ENCODE measurements at places on chromosomes 13 and 19.

DNA sequence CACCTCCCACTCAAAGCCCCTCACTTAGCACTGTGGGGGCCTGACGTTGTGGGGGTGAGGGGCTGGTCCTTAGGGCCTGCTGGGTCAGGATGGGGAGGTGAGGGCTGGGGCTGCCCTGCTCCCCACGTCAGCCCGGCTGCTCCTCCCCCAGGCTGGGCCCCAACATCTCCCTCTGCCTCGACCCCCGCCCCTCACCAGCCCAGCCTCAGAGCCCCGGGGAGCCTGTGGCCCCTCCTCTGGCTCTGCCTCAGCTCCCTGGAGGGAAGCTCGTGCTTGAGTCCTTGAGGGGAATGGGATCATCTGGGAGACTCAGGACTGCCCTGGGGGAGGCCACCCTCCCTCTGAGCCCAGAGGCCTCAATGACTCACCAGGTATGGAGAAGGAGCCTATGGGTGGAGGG lies 6.8 kb downstream of the LILRA4 start:
- DNase-seq: no peak

DNA sequence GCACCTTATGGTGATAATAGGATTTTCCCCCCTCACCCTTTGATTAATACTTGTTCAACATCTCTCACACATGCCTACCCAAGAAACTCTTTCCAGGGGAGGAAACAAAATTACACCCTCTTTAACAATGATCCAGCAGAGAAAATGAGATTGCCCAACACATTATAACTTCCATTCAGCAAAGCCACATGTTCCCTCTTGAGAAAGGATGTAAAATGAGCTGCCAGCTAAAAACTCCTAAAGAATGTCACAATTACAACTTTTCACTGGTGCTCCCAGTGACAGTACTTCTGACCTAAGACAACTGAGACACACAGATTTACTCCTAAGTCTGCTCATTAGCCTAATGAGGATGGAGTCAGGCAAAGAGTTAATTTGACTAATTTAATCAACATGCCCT lies 621.4 kb downstream of the DIAPH3 start:
- DNase-seq: no peak

- DNase-seq: no peak
Observed at GRCh38 chr13:40047322-40047771, 391.9 kb downstream of the COG6 start.

DNA sequence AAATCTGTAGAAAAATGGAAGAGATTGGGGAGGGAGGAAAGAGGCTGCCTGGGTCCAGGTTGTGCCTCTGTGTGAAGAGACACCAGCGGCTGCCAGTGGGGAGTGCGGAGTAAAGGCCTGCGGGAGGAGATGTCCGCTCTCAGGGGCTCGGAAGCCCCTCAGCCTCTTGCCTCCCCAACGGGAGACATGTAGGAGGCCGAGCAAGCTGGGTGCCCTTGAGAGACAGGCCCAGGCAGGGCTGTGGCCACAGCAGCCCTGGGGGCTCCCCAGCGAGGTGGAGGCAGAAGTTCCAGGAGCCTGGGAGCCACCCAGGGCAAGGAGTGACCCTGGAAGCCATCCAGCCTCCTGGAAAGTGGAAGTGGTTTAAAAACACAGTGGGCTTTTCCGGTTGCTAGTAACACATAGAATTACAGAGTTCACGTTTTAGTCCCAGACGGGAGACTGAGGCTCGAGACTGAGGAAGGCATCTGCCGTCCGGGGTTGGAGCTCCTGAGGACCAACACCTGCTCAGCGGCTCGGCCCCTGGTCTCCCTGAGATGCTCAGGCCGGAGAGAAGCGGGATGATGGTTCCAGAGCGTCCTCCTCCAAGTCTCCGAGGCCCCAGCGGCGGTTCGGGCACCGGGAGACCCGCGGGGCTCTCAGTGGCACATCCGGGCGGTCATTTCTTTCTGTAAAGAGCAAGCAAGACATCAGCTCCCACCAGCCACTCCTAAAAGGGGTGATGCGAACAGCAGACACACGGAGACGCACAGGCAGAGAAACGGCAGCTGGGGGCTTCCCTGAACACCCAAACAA lies 21.9 kb upstream of the MKNK2 start:
- DNase-seq: no peak

DNA sequence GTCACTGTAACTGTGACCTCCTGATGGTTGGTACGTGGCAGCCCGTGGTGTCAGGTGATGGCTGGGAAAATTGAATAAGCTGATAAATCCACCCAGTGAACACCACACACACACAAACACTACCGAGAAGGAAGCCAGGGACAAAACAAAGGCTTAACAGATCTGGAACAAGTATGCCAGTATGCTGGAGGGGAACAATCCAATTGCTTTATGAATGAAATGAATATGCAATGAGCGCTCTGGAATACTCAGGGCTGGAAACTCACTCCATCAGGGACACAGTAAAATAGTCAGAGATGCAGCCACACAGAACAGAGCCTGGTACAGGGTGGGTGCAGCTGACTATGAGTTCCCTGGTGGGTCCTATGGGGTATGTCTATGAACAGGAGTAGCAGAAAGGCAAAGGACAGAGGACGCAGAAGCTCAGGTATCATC lies 16.7 kb downstream of the TMTC4 start:
- DNase-seq: no peak

DNA sequence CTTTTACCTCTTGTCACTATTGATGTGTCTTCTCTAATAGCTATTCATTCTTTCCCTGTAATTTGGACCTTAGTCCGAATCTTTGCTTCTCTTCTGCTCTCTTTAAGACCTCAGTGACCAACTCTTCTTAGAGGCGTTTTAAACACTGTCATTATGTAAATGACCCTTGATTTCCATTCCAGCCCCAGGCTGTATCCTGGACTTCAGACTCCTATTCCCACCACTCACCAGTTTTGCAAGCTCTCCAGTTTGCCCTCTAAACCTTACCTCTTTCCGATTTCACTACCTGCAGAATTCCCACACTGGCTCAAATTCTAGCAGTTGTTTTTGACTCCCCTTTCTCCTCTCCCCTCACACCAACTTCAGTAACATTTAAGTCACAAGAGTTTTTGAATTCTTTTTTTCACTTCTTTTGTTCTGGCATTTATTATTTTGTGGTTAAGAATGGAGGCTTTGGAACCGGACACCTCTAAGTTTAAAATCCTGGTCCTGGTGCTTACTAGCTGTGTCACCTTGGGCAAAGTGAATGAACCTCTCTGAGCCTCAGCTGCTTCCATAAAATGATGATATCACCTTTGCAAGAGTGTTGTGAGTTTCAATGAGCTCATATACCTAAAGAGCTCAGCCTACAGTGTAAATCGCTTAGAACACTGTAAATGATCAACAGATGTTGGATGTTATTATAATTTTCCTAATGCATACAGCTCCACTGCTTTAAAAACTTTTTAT lies 13.6 kb upstream of the HMGB1 start:
- no peak for DNase-seq

- no peak for DNase-seq
Observed at GRCh38 chr19:48946463-48947257, 8.0 kb upstream of the BAX start.

DNA sequence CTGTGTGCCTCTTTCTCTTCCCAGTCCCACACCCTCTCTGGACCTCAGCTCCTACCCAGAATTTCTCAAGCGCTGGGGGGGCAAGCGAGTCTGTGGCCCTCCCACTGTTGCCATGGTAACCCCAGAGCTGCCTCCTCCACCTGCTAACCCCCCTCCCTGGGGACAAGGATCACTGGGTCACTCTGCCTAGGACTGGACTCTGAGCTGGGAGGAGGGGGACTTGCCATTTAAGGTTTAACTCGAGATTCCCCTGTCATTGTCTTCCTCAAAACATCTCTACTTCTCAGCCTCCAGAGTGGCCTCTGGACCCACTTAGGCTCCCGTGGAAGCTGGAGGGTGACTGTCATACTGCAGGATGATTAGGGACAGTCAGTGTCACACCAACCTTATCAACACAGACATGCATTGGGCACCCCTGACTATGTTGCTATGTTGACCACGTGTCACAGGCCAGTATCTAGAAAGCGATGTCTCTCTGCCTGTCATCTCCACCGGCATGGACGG lies 2.2 kb downstream of the PALM3 start:
- DNase-seq: no peak

DNA sequence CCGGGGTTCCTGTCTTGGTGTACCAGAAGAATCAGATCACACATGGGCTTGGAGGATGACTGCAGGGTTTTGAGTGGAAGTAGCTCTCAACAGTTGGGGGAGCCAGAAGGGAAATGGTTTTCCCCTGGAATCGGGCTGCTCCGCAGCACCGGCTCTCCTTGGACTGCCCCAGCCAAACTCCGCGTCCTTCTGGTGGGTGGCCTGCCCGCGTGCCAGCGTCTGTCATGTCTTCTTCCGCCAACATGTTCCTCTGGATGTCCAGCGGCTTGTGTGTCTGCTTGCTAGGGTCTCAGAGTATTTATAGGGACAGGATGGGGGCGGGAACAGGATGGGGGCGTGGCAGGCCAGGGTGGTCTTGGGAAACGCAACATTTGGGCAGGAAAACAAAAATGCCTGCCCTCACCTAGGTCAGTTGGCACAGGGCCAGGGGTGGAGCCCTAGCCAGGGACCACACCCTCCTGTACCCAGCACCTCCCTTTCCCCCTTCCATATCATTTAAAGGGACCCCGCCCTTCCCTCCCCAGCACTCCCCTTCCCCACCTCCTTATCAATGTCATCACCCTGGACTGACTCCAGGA lies 1.3 kb upstream of the ZNF30 start:
- DNase-seq: no peak

GRCh38 chr19:3684054-3684816 lies 16.0 kb downstream of the PIP5K1C start:
- no peak for DNase-seq

- DNase-seq: no peak
Observed at GRCh38 chr13:80133631-80134261, 207.2 kb downstream of the SPRY2 start.

DNA sequence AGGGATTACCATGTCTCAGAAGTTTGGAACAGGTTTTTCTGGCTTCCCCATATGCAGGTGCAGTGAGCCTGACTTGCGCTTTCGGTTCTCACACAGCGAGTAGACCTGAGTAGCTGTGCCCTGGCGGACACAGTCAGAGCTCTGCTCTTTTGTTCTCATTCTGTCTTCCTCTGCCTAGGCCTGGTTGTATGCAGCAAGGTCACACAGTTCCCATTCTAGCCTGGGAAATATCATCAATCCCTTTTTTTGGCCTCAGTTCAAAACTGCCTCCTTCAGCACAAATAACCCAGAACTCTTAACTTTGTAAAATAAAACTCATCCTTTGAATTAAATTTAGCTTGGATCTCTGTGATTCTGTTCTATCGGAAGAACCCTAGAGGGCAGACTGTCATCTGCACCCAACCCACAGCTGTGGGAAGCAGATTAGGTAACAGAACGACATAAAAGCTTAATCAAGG lies 10.2 kb downstream of the OXGR1 start:
- DNase-seq: no peak

DNA sequence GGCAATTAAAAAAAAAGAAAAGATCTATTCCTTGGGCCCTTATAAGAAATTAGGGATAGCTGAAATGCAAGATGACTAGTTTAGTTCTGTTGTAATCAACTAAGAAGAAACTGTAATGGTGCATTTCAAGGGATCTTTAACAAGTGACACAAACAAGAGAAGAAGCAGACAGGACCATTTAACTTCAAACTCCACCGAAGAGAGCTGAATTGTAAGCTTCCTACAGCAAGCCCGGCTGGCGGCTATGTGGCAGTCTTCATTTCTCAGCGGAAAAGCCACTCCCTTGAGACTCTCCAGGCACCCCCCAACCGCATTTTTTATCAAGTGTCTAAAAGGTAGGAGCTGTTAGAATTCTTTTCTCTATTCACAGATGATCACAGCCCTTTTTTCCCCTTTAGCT lies 305.2 kb upstream of the ZNF507 start:
- DNase-seq: no peak

DNA sequence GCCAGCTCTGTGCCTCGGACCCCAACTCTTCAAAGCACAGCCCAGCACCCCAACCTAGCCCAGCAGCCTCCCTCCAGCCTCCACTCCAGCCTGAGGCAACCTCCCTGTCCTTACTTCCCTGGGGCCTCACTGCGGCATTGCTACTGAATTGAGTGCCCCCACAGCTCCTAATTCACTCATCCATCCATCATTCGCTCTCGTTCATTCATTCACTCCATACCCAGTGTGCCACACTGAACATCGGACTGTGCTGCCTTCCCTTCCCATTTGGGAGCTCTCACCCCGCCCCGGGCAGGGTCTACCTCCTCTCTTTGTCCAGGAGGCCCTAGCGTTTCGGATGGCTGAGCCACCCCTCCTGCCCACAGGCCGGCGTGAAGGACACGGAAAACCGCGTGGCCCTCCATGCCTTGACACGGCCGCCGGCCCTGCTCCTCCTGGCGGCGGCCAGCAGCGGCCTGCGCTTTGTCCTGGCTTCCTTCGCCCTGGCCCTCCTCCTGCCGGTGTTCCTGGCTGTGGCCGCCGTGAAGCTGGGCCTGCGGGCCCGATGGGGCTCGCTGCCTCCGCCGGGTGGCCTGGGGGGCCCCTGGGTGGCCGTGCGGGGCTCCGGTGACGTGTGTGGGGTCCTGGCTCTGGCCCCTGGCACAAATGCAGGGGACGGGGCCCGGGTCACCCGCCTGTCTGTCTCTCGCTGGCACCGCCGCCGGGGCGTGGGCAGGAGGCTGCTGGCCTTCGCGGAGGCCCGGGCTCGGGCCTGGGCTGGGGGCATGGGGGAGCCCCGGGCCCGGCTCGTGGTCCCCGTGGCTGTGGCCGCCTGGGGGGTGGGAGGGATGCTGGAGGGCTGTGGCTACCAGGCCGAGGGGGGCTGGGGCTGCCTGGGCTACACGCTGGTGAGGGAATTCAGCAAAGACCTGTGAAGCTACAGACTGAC lies 1.3 kb downstream of the NAT14 start:
- DNase-seq: no peak

DNA sequence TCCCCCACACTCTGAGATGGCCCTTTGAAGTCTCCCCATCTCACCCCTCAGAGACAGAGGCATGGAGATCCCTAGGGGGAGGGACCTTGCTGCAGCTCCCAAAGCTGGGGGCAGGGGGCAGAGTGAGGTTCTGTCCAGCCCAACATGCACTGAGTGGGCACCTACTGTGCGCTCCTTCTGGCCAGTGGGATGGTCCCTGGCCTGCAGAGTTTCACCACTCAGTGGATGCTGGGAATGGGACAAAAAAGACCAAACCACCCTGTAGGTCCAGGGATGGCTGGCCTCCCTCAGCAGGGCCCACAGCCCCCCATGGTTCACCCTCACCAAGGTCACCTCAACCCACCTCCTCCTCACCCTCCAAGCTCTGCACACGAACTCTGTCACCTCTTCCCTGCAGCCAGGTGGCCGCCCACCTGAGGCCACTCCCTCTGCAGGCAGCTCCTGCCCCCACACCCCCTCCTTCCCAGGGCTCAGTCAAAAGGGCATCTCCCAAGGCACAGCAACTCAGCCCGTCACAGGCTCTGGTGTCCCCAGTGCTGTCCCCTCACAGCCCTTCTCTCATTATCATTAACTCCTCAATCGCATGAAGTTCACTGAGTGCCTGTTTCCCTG lies 16.1 kb downstream of the CEACAM21 start:
- DNase-seq: no peak

- no peak for DNase-seq
Observed at GRCh38 chr19:34459614-34460013, 21.9 kb upstream of the WTIP start.

GRCh38 chr13:37632294-37632693 lies 33.7 kb upstream of the POSTN start:
- DNase-seq: no peak

GRCh38 chr13:112709825-112710783 lies 20.3 kb downstream of the ATP11A start:
- no peak for DNase-seq

All from T-helper 9 cell (primary cell).